NCI-H1436 treated with DMSO at 0.1 percent for 48 hours (cell line): ENCODE measurements at places on chromosomes 1 and 21.

- no peak for DNase-seq
These were observed 30.3 kb upstream of the MUTYH start for GRCh38 chr1:45370575-45370974.

DNA sequence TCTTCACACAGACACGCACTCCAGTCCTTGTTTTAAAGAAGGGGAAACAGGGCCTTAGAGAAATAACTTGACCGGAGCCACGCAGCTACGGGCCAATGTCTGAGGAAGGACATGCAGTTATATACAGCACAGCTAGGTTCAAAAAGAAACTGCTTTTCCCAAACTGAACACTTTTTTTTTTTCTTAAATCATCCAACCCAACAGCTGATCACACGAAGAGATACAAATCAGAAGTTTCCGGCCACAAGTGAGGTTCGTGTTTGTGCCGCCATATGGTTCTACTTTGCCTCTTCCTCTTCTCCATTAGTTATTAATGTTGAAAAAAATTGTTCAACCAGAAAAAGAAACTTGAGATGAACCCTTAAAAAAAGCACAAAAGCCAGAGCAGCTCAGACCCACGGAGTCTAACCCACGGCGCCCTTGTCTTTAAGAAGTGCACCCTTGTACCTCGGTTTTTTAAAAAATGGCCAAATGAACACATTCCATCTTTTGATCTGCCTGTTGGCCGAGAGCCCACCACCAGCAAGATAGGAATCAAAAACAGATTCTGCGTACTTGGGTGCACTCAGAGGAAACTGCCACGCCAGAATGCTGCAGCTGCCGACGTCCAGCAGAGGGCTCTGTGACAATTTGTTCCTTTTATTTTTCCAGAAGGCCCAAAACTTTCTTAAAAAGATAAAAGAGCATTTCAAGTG lies 78.9 kb downstream of the SLC66A1 start:
- DNase-seq, result no peak

DNA sequence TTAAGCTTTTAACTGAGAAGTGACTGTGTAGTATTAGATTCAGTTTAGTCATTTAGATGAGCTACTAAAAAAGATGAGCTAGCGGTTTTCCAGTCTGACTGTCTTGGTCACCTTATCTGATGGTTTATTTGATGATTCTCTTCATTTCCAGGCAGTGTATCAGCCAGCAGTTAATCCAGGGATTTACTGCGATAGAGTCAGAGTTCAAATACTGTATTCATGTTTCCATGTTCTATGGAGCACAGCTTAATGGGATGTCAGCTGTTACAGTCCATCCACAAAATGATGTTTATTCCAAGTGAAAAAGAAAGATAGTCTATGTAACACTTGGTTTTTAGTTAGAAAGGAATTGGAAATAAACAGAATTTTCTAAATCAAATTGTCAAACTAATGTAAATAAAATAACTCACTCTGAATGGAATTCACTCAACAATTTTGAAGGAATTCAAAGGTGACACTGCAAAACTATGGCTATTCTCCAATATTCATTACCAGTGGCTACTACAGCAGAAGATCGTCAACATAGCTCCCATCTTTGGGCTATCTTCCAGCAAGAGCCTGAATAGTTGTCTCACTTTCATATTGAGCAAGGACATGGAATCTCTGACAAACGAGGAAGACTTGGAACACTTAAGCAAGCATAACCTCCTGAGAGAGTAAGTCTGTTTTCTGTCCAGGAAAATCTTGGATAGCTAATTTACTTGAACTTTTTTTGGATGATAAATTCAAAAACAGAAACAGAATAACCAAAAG lies 54.6 kb upstream of the DPT start:
- DNase-seq, result no peak

DNA sequence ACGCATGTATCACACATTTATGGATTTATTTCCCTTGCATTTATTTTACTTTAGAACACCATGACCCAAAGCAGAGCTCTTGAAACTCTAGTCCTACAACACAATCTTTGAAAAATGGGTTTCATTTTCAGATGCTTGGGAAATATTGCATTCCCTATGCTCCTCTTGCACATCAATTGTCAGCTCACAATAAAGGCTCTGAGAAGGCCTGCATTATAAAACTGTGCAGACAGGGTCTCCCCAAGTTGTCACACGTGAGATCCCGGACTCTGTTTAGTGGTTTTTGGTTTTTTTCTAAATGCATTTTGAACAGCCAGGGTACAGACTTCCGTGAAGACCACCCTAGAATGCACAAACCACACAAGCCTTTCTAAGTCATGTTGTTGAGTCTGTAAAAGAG lies 9.9 kb upstream of the B3GALT5 start:
- no peak for DNase-seq

GRCh38 chr1:64388336-64388735 lies 81.6 kb upstream of the CACHD1 start:
- no peak for DNase-seq

GRCh38 chr1:32241001-32241763 lies 5.8 kb upstream of the FAM167B start:
- no peak for DNase-seq

DNA sequence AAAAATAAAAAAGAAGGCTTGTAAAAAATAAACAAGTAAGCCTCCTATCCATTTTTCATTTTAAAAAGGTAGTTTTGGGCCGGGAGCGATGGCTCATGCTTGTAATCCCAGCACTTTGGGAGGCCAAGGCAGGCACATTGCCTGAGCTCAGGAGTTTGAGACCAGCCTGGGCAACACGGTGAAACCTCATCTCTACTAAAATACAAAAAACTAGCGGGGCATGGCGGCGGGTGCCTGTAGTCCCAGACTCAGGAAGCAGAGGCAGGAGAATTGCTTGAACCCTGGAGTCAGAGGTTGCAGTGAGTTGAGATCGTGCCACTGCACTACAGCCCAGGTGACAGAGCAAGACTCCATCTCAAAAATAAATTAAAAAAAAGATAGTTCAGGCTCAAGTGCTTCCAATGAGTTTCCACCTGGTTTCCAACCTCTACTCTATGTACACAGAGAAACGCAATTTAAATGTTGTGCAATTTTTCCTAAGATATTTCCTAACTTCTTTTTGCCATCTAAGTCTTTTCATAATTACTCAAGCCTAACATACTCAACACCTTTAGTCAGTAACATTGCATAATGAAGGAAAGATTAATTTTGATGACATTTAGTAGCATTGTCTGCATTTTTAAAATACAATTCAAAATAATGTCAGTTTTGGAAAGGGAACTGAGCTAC lies 106.3 kb downstream of the KCNT2 start:
- no peak for DNase-seq

DNA sequence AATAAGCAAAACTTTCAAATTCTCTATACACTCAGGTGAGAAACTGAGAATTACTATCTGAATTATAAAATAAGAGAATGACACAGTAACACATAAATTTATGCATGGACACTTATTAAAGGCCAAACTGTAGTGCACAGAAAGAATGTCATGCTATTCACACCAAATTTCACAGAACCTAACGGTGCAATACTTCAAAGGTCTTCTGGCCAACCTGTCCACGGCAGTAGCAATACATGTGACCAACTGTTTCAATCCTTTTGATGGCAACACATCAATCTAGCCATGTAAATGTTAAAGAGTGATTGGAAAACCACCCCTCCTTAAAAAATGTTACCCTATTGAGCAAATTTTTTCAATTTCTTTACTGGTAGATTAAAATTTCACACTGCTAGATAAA lies 10.4 kb downstream of the GATAD2B start:
- DNase-seq, result no peak

DNA sequence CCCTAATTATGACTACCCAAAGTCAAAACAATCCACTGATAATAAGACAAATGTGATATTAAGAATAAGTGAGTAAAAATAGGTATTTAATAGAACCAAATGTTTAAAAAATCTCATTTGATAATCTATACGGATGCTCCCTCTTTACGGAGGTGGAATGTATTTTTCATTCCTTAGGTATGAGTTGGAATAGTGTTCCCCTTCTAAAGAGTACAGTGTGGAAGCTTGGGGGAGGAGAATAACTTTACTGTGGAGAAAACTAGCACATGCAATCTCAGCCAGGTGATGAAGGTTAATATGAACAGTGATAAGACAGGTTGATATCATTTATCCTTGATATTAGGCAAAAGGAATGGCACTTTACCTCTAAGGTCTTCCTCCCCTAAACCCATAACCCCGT lies 74.6 kb downstream of the GPR88 start:
- DNase-seq, result no peak

- no peak for DNase-seq
These were observed 27.0 kb downstream of the TGFB2 start for GRCh38 chr1:218371927-218372672.
